Kasumi-1 (cell line): ENCODE measurements at places on chromosomes 11 and 22.

- DNase-seq, result no peak
Observed at GRCh38 chr11:63613517-63614135, 607 bp downstream of the PLAAT3 start.

DNA sequence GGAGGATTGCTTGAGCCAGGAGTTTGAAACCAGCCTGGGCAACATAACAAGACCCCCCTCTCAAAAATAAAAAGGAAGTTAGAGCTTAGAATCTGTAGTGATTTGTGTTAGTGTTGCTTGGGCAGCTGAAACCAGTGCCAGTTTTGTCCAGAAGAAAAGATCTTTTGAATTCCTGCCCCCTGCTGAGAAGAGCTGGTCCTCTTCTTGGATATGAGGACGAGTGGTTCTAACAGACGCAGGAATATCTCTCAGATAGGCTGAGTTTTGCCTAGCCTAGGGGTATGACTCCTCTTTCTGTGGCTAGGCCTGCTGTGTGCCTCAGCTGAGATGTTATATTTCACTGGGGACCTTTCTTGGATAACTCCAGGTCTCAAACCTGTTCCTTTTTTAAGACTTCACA is 102.8 kb downstream of the STIM1 start:
- DNase-seq, result no peak

DNA sequence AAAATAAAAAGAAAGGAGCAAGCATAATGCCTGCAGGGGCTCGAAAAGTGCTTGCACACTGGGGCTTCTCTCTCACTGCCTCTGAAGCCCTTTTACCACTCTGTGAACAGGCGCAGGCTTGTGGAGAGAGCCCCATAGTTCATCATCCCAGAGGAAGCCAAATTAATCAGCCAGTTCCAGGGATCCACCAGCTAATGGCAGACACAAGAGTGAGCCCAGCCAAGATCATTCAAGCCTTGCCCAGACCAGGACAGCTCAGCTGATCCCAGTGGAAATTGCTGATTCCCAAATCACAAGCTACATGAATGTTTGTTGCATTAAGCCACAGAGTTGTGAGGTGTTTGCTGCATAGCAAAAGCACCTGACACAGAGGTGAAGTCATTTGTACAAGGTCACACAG is 135.3 kb downstream of the CHST1 start:
- DNase-seq, result no peak

GRCh38 chr11:83438438-83438837 is 152.3 kb upstream of the CCDC90B start:
- peak; percentile 4 for DNase-seq

- DNase-seq, result no peak
Observed at GRCh38 chr22:29112121-29112520, 39.3 kb downstream of the KREMEN1 start.

DNA sequence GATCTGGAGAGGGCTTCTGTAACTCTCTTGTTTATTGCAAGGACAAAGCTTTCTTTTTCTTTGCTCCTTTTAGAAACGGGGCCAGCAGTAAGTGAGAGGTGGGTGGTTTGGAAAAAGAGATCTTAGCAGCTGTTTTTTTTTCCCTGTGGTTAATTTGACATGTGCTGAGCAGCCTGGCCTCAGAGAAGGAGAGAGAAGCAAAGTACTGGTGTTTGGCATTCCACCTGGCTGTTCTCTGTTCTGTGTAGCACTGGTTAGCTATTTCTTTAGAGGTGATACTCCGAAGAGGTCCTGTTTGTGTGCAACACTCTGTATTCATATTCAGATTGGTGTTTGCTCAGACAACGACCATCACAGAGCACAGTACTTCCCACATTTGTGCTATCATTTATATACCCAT is 80.8 kb upstream of the SORL1-AS1 start:
- DNase-seq, result no peak

- peak; percentile 57 for DNase-seq
Observed at GRCh38 chr22:45671783-45672563, at the start of gene ATXN10. ATXN10 (plus strand) TSS chr22:45671834; CDS start chr22:45672064, 230 bp downstream.

- no peak for DNase-seq
Observed at GRCh38 chr11:124075841-124076651, 34.9 kb upstream of the OR10G7 start.

GRCh38 chr11:8192016-8192895 is 23.4 kb upstream of the RIC3 start:
- DNase-seq, result peak; percentile 63

DNA sequence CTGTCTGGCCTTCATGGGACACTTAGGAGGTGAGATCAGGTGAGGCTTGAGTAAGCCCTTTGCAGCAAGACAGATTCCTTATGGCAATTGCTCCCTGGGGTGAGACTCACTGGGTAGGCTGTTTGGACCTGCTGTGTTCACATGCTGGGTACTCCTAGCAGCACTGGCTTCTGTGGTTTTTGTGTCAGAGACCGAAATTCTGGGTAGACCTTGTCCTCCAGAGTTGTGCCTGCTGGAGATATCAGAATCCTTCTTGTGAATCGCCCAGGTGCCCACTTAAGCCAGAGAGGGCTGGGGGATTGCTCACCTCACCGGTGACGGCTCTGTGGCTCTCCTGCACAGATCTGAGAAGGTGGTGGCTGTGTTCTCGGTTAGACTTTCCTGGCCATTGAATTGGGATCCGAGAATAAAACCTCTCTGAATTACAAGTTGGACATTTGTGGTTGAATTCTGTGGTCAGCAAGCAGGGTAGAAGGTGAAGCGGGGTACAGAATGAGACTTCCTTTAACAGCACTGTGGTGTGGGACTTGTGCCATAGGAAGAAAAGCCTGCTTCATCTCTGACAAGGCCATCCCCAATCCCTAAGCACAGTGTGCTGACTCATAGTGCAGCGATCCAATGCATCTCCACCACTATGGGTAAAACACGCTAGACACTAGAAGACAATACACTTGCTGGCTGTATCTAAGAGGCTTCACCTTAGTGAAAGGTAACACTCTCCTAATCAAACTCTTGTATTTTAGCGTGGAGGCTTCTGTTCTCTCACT is 52.5 kb upstream of the TTC12 start:
- DNase-seq, result no peak
